ENCODE measurements at places on chromosomes 3 and 15.

- DNase-seq = no peak
Measured at GRCh38 chr15:101642361-101642760, 9.8 kb downstream of the TM2D3 start.

GRCh38 chr3:25619382-25619781 is 45.3 kb downstream of the TOP2B start:
- no peak for DNase-seq

DNA sequence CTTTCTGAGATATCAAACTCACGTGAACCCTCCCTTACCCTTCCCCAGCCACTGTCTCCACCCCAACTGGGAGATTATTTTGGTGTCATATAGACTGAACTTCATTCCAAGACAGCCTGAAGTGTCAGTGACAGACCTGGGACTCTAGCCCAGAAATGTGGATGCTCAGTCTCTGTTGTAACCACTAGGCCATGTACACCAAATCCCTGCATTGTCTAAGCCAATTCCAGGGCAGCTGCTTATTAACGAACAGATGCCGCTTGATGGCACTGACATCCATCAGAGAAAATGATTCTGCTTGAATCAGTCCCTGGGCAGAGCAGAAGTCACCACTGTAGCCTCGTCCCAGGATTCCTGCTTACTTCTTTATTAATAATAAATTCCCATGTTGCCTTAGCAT is 305.5 kb downstream of the GRM7 start:
- DNase-seq = no peak

DNA sequence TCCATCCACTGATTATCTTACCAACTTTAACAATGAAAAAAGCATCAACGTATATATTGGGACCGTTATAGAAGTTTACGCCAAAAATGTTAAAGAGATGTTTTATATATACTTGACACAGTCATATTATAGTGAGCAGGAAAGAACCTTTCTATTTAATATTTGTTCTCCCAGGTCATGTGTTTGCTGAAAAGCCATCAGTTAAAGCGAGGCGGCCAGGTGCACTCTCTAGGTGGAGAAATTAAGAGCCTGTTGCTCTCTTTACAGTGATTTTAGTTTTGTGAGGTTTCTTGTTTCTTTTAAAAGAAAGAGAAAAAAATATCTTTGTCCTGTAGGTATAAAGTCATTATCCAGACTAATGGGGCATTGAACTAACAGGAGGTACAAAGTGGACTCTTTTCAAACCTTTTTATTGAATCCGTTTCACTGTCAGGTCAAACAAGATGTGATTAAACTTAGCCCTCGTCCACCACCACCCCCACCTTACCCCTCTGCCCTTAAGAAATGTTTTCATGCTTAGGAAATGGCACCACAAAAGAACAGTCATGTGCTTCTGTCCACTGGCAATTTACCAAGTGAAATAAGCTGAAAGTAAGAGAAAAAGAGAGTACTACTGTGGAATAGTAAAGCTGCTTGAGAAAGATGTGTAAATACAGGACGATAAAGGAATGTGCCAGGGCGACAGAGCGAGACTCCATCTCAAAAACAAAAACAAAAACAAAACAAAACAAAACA is 279.9 kb downstream of the PTPRG start:
- no peak for DNase-seq
